ENCODE measurements at places on chromosomes 13 and 19.
A peak's percentile ranks its signal among the peaks of the same experiment; 100 is the strongest.

DNA sequence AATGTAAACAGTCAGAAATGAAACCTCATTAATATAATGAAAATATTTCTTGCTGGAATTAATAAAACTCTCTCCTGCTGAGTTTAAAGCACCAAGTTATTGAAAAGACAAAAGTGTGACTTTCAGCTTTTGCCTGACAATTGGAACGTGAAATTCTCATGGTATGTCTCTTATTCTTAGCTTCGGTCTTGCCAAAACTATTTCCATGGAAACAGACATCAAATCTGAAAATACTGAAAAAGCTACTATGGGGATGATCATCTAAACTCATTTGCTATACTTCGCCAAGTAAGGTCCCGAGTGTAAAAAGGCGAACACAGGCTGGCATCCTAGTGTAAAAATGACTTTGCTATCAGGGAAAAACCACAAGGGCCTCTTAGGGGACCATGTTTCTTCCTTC, 22.8 kb downstream of the HTR2A start:
- DNase-seq, result no peak

- DNase-seq, result no peak
These were observed 1.1 kb downstream of the COX6B2 start for GRCh38 chr19:55353356-55353802.

DNA sequence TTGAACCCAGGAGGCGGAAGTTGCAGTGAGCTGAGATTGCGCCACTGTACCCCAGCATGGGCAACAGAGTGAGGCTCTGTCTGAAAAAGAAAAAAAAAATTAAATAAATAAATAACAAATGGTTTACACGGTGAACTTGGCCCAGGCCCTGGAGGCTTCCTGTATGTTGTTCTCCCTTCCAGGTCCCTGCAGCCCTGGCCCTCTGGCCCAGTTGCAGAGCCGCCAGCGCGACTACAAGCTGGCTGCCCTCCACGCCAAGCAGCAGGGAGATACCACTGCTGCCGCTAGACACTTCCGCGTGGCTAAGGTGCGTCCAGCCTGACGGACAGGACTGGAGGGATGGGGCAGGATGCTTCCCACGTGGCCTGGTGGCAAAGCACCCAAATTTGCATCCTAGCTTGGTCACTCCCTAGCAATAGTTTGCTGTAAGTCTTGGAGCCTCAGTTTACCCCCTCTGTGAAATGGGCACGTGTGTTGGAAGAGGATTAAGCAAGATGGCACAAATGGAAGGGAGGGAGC, 11.9 kb downstream of the CC2D1A start:
- no peak for DNase-seq

GRCh38 chr13:95536632-95537241, 15.8 kb upstream of the CLDN10 start:
- DNase-seq, result no peak

GRCh38 chr13:101258509-101258908, 157.8 kb downstream of the NALCN start:
- no peak for DNase-seq

DNA sequence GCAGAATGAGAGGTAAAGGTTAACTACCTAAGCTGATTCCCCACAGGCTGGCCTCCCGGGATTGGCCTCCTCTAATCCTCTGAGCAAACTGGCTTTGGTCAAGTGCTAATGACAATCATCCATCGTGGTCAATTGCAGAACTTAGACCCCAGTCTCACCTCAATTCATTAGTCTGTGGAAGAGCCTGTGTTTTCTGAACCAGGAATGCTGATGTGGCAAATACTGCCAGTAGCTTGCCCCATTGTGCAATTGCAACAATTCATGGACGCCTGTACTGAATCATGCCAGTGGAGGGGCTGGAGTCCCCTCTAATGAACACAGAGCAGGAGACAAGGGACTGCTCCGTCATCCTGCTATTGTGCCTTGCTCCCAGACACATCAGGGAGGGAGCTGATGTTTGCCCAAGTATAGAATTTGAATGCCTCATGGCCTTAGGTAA, 1256.5 kb downstream of the EFNB2 start:
- DNase-seq, result no peak

DNA sequence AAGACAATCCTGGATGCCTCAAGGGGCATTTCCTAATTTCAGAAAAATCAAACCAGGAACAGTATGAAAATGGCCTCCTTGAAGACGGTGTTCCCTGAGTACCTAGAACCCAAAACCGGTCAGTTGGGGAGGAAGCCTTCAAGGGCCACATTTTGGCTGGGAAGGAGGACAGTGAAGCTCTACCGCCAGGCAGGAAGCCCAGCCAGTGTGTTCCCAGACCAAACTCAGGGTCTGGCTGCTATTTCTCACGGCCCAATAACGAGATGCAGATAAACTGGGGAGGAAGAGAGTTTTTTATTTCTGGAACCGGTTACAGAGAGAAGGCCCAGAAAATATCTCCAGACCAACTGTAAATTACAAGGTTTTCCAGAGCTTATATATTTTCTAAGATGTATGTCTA, 24.3 kb upstream of the CEACAM21 start:
- no peak for DNase-seq

DNA sequence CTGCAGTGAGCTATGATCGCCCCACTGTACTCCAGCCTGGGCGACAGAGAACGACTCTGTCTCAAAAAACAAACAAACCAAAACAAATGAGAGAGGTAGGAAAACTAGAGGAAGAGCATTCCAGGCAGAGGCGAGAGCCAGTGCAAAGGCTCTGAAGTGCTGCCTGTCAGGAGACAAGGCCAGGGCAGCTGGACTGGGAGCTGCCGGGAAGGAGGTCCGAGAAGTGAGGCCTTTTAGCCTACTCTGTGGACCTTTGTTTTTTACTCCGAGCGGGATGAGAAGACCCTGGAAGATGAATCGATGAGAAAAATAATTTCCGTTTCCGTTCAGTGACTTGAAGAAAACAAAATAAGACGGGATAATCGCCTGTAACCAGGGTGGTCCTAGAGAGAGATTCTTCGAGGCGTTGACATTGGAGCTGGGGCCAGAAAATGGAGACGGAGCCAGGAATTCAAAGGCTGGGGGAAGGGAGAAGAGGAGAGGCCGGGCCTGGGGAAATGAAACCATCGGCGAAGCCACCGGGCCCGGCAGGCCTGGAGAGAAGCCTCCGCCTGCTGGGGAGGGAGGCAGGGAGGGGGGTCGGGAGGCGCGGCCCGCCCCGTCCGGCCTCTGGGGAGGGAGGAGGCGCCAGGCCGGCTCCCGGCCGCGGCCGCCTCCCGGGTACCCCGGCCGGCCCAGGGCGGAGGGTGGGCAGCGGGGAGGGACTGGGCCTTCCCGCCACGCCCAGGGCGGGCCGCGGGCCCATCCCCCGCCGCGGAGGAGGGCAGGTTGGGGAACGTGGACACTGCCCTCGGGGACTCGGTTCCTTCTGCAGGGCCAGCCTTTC, 7.8 kb upstream of the SERTAD1 start:
- peak; percentile 53 for DNase-seq

GRCh38 chr13:51682686-51683085, 98.4 kb downstream of the WDFY2 start:
- no peak for DNase-seq
